ENCODE measurements at places on chromosomes 4 and X. TPM values are rescaled to one million over a fixed set of nuclear protein-coding genes. Genes with fewer than 3 reads are reported as not detected.

Gene IQSEC2
- 16.6 TPM for total RNA-seq

DNA sequence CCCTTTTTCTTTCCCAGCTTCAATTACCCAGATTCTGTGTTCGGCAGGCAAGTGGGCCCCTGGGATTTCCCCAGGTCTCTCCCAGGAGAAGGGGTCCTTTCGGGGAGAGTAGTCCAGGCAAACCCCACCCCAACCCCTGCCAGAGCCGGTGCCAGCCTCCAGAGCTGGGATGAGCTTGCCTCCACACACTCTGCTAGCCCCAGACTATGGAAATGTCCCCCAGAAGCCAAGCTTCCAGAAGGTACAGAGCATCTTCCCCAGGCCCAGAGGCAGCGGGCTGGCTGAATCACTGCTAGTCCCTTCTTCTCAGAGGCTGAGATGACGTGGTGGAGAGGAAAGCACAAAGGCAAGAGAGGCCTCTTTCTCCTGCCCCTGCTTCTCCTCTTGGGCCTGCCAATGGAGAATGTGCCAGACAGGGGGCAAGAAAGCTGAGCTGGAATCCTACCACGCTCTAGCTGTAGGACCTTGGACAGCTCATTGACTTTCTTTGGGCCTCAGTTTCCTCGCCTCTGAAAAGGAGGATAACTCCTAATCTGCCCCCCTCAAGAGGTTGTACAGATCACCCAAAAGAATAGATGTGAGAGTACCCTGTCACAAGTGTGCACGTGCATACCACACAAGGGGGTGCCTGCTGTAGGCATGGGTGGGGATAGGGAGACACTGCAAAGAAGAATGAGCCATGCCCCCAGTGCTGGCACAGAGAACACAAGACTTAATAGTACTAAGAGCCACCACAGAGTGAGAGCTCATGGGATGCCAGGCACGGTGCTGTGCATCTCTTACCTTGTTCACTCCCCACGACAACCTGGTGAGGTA is 2.1 kb downstream of the SASH3 start:
- DNase-seq, result no peak

DNA sequence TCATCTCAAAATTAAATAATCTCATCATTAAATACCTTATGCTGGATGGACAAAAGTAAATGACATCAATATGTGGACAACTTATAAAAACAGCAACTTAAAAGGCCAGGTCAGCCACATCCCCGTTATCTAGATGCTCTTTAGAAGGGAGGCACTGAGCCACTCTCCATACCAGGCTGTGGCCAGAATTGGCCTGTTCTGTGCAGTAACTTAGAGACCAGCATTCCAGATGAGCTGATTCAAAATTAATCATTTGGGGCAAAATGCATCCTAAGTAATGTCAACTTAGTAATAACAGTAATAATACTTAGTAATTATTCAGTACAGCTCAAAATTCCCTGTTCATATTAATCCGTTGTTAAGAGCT is 373.6 kb downstream of the FBXW7 start:
- DNase-seq, result no peak

- no peak for DNase-seq
Measured at GRCh38 chrX:17161991-17162390, 213.0 kb upstream of the NHS start.

- no peak for DNase-seq
Measured at GRCh38 chrX:150460063-150460462, 96.9 kb downstream of the MAMLD1 start.

- no peak for DNase-seq
Measured at GRCh38 chr4:170698334-170698733, 608.6 kb upstream of the AADAT start.

Gene USP17L17
- total RNA-seq, result not detected

GRCh38 chr4:131609039-131609438 is 1540.1 kb upstream of the PCDH10 start:
- no peak for DNase-seq

DNA sequence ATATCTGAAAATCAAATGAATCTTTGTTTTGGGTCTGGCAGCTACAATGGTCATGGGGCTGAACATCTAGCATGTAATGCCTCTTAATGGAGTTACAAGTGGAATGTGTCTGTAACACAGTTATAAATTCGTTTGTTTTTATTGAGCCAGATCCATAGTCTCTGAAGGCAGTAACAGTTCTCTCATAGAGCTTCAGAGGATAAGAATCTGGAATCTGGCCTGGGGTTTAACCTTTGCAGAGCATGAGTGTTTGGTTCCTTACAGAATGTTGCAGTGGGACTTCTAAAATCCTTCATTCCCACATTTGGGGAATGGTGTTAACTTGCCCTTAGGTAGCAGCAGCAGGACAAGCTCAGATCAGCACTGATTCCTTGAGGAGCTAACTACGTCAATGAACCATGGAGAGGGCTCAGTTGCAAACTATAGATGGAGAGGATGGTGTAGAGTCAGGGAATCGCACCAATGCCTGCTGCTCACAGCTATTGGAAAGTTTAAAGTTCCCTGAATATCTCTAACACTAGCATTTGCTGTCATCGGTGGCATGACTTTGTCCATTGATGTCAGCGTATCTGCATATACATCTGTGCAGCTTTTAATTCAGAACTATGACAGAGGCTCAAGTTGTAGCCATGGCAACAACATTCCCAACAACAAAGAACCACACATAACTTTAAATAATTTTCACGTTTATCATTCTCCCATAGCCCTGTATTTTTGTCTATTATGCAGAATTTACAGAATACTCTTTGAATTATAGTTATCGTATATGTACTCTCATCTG is 72.2 kb downstream of the RASGEF1B start:
- DNase-seq, result no peak

Gene CLCN4
- total RNA-seq, result 5.7 TPM

DNA sequence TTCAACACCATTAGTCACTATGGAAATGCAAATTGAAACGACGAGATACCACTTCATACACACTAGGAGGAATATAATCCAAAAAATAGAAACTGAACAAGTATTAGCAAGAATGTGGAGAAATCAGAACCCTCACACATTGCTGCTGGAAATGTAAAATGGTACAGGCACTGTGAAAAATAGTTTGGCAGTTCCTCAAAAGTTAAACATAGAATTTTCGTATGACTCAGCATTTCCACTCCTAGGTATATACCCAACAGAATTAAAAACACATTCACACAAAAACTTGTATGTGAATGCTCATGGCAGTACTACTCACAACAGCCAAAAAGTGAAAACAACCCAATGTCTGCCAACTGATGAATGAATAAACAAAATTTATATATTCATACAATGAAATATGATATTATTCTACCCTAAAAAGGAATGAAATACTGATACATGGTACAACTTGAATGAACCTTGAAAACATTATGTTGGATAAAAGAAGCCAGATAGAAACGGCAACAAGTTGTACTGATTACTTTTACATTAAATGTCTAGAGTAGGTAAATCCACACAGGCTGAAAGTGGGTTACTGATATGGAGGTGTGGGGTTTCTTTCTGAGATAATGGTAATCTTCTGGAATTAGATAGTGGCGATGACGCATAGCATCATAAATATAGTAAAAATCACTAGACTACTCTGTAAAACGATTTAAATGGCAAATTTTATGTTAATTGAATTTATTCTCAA is 22.3 kb downstream of the TEC start:
- DNase-seq, result no peak

Gene ATP1B4
- total RNA-seq, result not detected

Gene PRSS12
- 0.53 TPM for total RNA-seq

DNA sequence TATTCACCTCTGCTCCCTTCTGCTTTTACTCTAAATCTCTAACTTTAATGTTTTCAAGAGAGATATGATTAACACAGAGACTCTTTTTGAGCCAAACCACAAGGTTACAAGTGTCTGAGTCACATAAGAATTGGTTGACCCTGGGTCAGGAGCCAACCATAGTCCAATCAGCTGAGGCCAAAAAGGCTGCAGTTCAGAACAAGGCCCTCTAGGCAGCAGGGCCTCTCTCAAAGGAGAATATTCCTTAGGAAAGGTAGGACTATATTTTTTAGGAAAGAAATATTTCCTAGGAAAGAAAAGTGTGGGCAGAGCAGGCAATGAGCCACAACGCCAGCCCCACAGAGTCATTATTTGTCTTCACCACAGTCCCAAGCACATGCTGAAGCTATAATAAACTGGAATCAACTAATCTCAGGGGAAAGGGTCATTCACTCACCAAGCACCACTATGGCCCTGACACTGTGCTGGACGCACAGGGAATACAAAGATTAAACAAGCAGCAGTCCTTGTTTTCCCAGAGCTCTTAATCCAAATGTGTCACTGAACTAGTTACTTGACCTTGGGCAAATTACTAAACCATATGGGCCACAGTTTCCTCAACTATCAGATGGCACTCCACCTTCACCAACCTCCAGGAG is 2.2 kb downstream of the ATP8A1 start:
- DNase-seq, result no peak

DNA sequence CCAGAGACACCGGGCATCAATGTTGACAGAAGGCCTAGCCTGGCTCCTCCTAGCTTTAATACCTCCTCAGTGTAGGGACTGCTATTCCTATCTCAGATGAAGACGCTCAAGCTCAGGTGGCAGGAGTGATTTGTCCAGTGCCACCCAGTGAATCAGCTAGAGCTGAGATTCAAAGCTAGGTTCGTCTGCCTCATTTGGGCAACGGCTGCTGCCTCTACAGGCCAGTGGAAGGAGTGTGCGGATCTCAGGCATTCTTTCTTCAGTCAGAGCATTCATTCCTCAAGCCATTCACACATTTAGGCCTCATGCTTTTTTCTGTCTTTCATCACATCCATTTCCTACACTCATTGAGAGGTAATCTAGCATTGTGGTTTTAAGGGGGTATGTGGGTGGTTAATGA is 7.3 kb downstream of the TSR2 start:
- no peak for DNase-seq

DNA sequence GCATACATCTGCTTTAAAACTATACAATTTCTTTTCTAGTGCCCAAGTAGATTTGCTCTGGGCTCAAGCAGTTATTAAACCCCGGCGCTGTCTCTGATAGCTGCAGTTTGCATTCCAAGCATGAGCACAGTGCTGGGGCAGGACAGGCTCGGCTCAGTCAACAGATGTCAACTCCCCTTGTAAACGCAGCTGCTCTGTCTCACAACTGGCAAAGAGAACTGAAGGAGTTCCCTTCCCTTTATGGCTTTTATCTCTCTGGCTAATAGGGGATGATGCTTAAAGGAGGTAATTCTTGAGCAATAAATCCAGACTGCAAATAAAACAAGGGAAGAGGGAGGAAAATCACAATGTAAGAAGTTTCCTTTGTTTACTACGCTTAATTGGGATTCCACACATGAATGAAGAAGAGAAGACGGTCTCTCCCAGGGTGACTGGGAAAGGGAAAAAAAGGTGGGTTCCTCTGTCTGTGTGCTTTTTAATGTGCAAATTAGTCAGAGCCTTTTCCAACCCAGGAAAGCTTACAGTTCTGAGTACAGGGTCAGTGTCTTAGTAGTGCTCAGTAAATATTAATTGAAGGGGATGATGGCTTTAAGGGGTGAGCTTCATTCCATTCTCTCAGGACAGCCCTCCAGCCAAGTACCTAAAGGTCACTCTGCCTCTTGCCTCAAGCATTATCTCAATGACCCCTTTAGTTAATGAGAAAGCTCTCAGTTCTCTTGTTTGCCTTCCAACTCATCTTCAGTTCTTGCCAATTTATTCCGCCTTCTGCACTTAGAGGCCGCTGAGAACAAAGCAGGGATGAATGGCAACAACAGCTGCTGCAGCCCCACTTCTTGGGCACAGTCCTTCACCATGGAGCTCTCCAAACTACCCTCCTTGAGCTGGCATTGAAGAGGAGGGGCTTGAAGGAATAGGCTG is 155.7 kb upstream of the JADE1 start:
- DNase-seq, result no peak

DNA sequence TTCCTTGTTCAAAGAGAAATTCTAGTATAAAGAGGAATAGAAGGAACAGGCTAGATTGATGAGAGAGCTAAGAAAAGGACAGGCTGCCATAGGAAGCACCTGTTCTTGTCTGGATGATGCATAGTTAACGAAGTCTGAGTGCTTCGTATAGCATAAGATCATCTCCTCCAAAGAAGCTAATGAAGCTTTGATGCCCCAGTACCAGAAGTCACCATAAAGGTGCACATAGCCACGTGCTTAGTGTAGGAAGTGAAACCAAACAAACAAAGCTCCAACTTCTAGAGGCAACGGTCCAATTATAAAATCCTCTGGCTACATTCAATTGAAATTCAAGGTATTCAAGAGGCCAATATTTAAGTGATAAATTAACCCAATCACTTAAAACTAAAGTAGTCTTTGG is 31.0 kb downstream of the AFAP1 start:
- DNase-seq, result no peak

Gene GAGE13
- total RNA-seq, result not detected

DNA sequence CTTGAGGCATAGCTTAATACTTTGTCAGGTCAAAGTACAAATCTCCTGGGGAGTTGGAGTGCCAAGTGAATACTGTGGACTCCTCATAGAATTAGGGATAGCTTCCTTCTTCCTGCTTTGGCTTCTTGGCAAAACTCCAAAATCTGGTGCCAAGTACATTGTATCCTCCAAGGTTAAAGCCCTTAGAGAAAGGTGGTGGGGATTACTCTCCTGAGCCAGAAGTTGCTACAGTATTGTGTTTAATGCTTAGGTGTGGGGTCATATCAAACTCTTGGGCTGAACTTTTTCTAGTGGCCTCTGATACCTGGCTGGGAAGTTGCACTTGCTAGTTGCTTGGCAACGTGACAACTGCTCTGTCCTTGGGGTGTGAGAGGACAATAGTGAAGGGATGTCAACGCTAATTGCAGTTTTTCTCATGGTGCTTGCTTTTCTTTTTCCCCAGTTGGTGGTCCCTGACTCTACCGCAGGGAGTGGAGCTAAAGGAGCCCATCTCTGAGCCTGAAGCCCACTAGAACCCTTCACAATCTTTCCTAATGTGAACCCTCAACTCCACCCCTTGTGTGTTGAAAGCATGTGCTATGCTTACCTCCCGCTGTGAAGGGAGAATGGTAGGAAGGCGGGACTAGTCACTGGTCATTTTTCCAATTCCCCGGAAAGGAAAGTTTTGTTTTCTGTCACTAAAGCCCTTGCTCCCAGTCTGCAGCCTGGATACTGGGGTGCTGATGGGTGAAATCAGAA is 35.5 kb downstream of the DLG3 start:
- DNase-seq, result no peak

- DNase-seq, result peak; percentile 37
Measured at GRCh38 chr4:83285055-83285407, 433 bp upstream of the COQ2 start.

Gene GDPD2
- total RNA-seq, result not detected

DNA sequence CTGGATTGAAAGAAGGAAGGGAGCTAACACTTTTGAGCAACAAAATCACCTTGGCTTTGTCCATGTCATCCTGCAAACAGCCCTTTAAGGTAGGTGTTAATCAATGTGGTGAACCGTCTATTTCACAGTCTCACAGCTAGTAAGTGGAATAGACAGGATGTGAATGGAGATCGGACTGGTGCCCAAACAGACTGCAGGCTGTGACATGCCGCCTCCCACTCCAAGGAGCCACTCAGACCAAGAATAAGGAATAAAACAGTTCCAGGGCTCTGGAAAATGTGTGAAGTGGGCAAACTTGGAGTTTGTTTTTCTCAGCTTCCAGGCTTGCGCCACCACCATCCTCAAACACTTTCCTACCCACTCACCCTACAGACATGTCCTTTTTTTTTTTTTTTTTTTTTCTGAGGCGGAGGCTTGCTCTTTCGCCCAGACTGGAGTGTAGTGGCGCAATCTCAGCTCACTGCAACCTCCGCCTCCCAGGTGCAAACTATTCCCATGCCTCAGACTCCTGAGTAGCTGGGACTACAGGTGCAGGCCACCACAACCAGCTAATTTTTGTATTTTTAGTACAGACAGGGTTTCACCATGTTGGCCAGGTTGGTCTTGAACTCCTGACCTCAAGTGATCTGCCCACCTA is 57.7 kb upstream of the SEC24B start:
- no peak for DNase-seq
